ENCODE measurements at places on chromosomes 1 and 21. TPM values are rescaled to one million over a fixed set of nuclear protein-coding genes. Genes with fewer than 3 reads are reported as not detected.

The LRRC53 gene
- total RNA-seq = not detected

The TRIM17 gene
- total RNA-seq = 1.2 TPM

The SPATA21 gene
- total RNA-seq = not detected

The SLC45A3 gene
- total RNA-seq = 3.0 TPM

The TPTE gene
- total RNA-seq = not detected

Measured in Panc1 (cell line).